ENCODE measurements at places on chromosomes 5 and 9. TPM values are rescaled to one million over a fixed set of nuclear protein-coding genes. Genes with fewer than 3 reads are reported as not detected.

Gene ASTN2
- 157 TPM for total RNA-seq

- no peak overlapping the region for H3K4me3 ChIP-seq
- no peaks in the 10 kb centered on the region for H3K27me3 ChIP-seq
- H3K27ac ChIP-seq = peak overlapping the region; percentile 76
- peak; percentile 87 for DNase-seq
These were observed 32.9 kb upstream of the STXBP1 start for GRCh38 chr9:127578952-127579853.

GRCh38 chr5:133370904-133371303 is 241.4 kb downstream of the FSTL4 start:
- H3K27ac ChIP-seq = no peak overlapping the region
- no peak for DNase-seq
- H3K27me3 ChIP-seq = no peaks in the 10 kb centered on the region
- no peaks in the 10 kb centered on the region for H3K4me1 ChIP-seq

- no peak for DNase-seq
- peak overlapping the region; percentile 83 for H3K4me3 ChIP-seq
- H3K4me1 ChIP-seq = no peaks in the 10 kb centered on the region
- peak overlapping the region; percentile 86 for H3K27ac ChIP-seq
These were observed 1.1 kb downstream of the DIAPH1 start for GRCh38 chr5:141617682-141618029.

Gene RASA1
- total RNA-seq = 61.1 TPM

Gene MACROH2A1
- total RNA-seq = 191 TPM

All from testis (tissue), 5 donors.